Activated CD4-positive, alpha-beta memory T cell treated with anti-CD3 and anti-CD28 coated beads, Interleukin-2, amount 10 ng/mL, durations not matched to agents 7 days and 5 days (primary cell): ENCODE measurements at places on chromosomes 5 and 9. TPM values are rescaled to one million over a fixed set of nuclear protein-coding genes. Genes with fewer than 3 reads are reported as not detected.

RPL7A gene
- total RNA-seq, result 1,627 TPM

GRCh38 chr5:94746731-94747124 lies 128.3 kb downstream of the SLF1 start:
- no peaks in the 10 kb centered on the region for H3K27me3 ChIP-seq
- no peak overlapping the region for H3K27ac ChIP-seq
- no peaks in the 10 kb centered on the region for H3K4me1 ChIP-seq
- H3K36me3 ChIP-seq, result no peaks in the 10 kb centered on the region
- H3K4me3 ChIP-seq, result no peak overlapping the region

GRCh38 chr5:119631660-119632059 lies 2.3 kb downstream of the FAM170A start:
- H3K27ac ChIP-seq, result no peak overlapping the region
- H3K36me3 ChIP-seq, result no peaks in the 10 kb centered on the region
- no peaks in the 10 kb centered on the region for H3K4me1 ChIP-seq
- H3K27me3 ChIP-seq, result peaks cover under 1% of the 10 kb centered on the region
- H3K4me3 ChIP-seq, result no peak overlapping the region

- H3K36me3 ChIP-seq, result no peaks in the 10 kb centered on the region
- H3K4me1 ChIP-seq, result no peaks in the 10 kb centered on the region
- H3K27ac ChIP-seq, result no peak overlapping the region
These were observed 108.6 kb upstream of the TLR4 start for GRCh38 chr9:117595650-117596049.

DNA sequence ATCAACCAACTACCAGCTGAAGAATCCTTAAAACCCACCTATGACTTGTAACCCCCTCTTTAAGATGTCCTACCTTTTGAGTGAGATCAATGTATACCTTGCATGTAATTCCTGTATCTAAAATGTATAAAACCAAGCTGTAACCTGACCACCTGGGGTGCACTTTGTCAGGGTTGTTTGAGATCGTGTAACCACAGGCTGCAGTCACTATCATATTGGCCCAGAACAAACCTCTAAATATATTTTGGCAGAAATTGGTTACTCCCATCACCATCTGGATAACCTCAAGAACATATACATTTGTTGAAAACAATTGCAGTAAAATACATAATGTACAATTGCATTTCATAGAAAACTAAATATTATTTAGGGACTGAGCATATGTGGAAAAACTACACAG lies 8.4 kb downstream of the CARNMT1 start:
- no peak for DNase-seq
- H3K4me1 ChIP-seq, result peaks cover 39% of the 10 kb centered on the region
- peaks cover 28% of the 10 kb centered on the region for H3K36me3 ChIP-seq

DNA sequence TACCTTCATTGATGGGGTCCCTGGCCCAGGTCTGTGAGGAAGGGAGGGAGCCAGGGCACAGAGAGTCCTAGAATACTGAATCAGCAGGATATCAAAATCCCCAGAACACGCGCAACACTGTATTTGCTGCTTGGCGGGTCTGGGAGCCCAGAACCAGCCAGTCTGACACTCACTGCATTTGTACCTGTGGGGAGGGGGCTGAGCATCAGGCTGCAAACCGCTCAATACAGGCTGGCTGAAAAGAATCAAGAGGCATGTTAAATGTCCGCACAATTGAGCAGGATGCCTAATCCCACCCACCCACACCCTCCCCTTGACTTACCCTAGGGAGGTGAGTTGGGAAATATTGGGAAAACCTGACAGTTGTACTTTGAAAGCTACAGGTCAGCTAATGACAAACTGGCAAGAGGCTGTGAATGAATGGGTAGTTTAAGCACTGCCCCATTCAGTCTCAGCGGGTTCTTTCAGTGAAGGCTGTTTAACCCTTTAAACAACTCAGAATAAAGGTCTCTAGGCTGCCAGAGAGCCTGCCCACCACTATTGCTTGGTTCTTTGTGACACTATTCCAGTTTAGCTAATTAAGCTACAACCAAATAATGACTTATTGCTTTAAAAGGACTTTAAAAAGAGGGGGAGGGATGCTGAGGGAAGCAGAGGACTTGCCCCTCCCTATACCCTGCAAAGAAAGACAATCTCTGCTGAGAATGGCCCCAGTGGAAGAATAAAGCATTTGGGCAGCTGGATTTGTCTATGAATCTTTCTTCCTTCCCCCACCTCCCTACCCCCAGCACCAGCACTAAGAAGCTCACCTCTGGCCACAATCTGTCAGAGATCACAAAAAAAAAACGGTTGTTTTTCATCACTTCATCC lies 5.0 kb downstream of the SPRY4 start:
- H3K27me3 ChIP-seq, result peaks cover 13% of the 10 kb centered on the region
- no peak overlapping the region for H3K27ac ChIP-seq
- H3K4me1 ChIP-seq, result peaks cover 34% of the 10 kb centered on the region
- no peaks in the 10 kb centered on the region for H3K36me3 ChIP-seq

SPATA31C1 gene
- not detected for total RNA-seq

DNA sequence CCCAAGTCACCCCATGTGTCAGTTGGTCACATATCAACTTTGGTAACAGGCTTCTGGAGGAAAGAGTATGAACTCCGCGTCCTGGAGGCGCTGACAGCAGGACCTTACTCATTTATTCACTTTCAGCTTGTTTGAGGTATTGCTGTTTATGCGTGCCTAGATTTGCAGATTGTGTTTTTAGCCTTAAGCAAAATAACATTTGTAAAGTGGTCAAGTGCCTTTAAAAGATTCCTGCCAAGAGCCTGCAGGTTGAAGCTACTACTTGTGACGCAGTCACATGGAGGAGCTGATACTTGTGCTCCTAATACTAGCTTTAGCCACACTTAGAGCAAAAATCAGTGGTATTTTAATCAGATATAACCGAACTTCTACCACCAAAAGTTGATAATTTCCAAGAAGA lies 351.3 kb downstream of the ADGRV1 start:
- no peaks in the 10 kb centered on the region for H3K4me1 ChIP-seq
- peaks cover 4% of the 10 kb centered on the region for H3K27me3 ChIP-seq
- no peak overlapping the region for H3K27ac ChIP-seq
- no peak overlapping the region for H3K4me3 ChIP-seq
- DNase-seq, result no peak
